ENCODE measurements at places on chromosomes 6 and 20.

GRCh38 chr6:106975738-106976064 lies 1.2 kb upstream of the CD24 start:
- DNase-seq = peak; percentile 14

DNA sequence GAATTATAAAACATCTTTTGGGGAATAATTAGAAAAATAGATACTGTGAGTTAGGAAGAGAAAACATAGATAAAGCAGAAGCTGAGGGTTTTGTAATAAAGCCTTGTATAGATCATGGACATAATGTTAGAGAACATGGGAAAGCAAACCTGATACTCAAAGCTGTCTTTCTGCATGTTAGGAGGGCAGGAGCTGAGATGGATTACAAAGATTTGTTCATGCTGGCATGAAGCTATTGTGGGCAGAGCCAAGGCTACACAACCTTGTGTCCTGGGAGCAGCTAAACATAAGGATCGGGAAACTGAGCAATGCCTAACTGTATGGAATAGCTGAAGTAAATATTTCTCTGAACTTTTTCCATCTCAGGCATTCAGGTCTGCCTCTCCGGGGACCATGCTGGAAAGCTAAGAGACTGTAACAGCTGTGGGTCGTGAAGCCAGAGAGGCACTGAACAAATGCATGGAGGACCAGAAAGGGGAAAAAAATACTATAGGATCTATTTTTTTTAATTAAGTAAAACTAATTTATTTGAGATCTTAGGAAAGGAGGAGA lies 28.2 kb upstream of the CNKSR3 start:
- DNase-seq = no peak

GRCh38 chr6:154473324-154473723 lies 37.2 kb downstream of the CNKSR3 start:
- DNase-seq = no peak

GRCh38 chr6:12785921-12786320 lies 69.4 kb downstream of the PHACTR1 start:
- no peak for DNase-seq

GRCh38 chr6:53703047-53703446 lies 37.5 kb upstream of the KLHL31 start:
- no peak for DNase-seq

DNA sequence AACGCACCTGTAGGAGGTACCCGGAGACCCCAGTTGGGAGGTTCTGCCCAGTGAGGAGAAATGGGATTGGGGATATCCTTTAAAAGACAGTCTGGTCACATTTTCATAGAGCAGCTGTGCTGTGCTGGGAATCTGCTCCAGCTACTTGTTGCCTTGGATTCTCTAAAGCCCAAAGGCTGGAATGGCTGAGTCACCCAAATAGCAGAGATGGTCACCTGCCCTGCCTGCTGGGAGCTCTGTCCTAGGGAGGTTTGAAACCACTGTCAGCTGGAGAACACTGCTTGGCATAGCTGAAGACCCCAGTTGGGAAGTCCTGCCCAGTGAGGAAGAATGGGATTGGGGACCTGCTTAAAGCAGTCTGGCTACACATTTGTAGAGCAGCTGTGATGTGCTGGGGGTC lies 34.8 kb upstream of the TFB1M start:
- DNase-seq = peak; percentile 30

GRCh38 chr20:17665756-17666155 lies 16.3 kb downstream of the RRBP1 start:
- no peak for DNase-seq

DNA sequence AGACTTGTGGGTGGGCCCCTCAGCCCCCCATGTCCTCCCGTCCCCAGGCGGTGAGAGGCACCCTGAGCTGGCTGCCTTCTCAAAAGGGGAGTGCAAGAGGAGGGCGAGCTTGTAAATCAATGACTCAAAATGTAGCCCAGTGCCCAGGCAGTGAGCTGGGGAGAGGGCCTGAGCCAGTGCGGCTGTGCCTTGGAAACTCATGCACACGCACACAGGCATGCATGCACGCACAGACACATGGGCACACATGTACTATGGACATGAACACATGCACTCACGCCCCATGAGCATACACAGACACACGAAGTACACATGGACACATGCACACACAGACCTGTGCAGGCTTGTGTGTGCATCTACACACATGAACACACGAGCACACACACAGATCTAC lies 133.5 kb downstream of the TAF4 start:
- no peak for DNase-seq

DNA sequence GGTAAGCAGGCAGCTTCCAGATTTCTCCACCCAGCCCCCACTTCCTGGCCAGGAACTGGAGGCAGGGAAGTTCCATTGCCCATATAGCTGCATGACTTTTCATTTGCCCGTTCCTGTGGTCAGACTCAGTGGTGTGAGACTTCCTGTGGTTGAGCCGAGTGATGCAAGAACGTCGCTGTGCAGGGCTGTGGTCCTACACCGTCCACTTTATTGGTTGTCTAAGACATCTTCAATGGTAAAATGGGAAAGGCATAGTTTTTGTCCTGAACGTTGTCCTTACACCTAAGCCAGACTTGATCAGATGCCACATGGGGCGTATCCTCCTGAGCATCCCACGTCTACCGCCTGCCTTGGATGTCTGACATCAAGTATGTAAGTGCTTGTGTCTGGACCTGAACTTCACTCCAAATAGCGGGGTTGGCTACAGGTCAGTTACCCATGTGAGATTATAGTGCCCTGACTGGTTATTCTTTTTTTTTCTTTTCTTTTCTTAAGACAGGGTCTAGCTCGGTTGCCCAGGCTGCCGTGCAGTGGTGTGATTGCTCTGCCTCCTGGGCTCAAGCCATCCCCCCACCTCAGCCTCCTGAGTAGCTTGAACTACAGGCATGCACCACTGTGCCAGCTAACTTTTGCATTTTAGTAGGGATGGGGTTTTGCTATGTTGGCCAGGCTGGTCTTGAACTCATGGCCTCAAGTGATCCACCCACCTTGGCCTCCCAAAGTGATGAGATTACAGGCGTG lies 25.9 kb upstream of the GTSF1L start:
- peak; percentile 63 for DNase-seq

All from fibroblast of the aortic adventitia (primary cell).